ENCODE measurements at places on chromosomes 1 and 21. TPM values are rescaled to one million over a fixed set of nuclear protein-coding genes. Genes with fewer than 3 reads are reported as not detected.
A peak's percentile ranks its signal among the peaks of the same experiment; 100 is the strongest.

DNA sequence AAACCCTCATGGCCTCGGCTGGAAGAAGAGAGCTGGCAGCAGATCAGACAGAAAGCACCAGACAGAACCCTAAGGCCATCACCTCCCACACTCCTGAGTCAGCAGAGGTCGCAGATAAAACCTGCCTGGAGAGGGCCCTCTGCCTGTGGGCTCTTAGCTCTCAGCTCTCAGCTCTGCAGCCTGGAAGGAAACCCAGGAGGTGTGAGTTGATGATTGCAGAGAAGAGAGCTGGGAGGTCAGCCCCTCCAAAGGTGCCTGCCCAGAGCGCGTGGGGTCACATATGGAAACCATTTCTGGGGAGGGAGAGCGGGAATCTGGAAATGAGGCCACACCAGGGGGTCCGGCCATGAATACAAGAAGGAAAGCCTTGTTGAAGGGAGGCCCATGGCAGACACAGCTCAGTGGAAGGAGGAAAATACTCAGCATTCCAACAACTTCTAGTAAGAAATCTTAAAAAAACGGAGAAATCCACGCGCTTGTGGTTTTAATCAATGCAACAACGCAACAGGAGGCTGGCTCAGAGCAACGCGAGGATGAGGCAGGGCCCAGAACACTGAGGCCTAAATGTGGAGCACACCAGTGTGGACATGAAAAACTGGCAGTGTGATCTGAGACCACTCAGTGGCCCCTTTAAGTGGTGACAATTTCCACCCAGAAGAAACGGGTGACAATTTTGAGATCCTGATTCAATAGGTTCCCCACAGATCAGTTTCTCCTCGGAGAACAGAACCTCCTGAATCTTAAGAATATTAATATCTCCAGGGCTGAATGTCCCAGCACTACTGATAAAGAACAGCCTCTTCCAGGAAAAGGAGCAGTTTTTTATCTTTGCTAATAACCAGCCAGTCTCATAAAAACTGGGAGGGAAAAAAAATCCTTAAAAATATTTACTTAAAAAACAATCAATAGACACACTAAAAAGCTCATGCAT lies 45.7 kb downstream of the PSMG1 start:
- no peak for DNase-seq

- DNase-seq: no peak
Measured at GRCh38 chr1:43444151-43444828, 9.4 kb downstream of the HYI start.

GJA9 gene
- not detected for total RNA-seq

GRCh38 chr1:30229557-30229956 lies 493.8 kb downstream of the MATN1 start:
- DNase-seq: no peak

- no peak for DNase-seq
Measured at GRCh38 chr1:74531796-74532195, 19.4 kb upstream of the LRRC53 start.

- DNase-seq: no peak
Measured at GRCh38 chr1:39614488-39614887, 25.0 kb downstream of the HEYL start.

- no peak for DNase-seq
Measured at GRCh38 chr1:119101563-119101962, 38.9 kb downstream of the WARS2 start.

S100A2 gene
- not detected for total RNA-seq

VHLL gene
- not detected for total RNA-seq

NUDT17 gene
- total RNA-seq: 3.4 TPM

GRCh38 chr1:225651376-225651871 lies 1.5 kb downstream of the ENAH start:
- no peak for DNase-seq

AMIGO1 gene
- total RNA-seq: 9.7 TPM

GRCh38 chr1:75937034-75937433 lies 4.8 kb upstream of the ASB17 start:
- DNase-seq: no peak

OR2W3 gene
- total RNA-seq: 0.83 TPM

- no peak for DNase-seq
Measured at GRCh38 chr1:201647722-201648065, 108.8 kb downstream of the NAV1 start.

DNA sequence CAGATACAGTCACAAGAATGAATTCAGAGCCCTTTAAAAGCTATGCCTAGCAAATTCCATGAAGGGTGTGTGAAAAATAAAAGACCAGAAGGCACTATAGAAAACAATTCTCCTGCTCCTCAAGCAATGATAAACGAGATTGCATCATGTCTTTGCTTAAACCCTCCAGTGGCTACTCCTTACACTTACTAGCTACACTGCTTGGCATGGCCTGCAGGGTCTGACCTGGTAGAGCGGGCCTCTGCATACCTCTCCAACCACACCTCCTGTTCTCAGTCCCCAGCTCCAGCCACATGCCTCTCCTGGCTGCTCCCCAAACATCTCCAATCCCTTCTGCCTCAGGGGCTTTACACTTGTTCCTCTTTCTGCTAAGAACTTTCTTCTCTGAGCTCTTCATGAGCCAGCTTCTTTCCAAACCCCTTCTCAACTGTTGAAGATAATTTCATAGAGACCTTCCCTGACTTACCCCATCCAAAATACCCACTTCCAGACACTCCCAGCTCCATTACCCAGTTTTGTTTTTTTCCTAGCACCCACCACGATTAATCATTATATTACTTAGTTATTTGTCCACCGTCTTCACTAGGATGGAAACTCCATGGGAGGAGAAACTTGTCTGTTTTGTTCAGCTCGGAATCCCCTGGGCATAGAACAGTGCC lies 11.2 kb upstream of the CREG1 start:
- DNase-seq: no peak

- DNase-seq: peak; percentile 78
Measured at GRCh38 chr1:145858901-145859490, at the start of gene PIAS3. PIAS3 (minus strand) TSS chr1:145859081; CDS start chr1:145858990, 91 bp downstream.

GRCh38 chr21:41557884-41558283 lies 49.9 kb upstream of the TMPRSS2 start:
- no peak for DNase-seq

GRCh38 chr1:31764312-31765040 lies at the start of gene ADGRB2:
ADGRB2 (minus strand) TSS chr1:31764340; CDS start chr1:31757221, 7,119 bp downstream.
- peak; percentile 27 for DNase-seq

DNA sequence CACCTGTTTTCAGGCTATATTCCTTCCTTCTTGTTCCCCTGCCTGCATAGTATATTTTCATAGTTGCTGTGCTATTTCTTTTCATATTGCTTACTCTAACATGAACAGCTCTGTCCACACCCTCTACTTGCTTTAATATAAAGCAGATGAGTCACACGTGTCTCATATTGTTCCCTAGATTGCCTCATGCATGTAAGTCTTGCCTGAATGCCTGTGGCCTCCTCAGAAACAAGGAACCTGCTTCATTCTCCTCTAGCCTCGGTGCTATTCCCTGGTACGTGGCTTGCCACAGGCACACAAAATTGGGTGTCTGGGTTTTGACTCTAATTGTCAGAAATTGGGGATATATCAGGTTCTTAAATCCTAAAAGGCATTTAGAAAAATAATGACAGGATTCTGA lies 16.5 kb upstream of the PKP1 start:
- DNase-seq: no peak

TRAF5 gene
- total RNA-seq: 55.8 TPM

CYYR1 gene
- total RNA-seq: not detected

GRCh38 chr1:208682664-208683013 lies 438.5 kb upstream of the PLXNA2 start:
- DNase-seq: no peak

DNA sequence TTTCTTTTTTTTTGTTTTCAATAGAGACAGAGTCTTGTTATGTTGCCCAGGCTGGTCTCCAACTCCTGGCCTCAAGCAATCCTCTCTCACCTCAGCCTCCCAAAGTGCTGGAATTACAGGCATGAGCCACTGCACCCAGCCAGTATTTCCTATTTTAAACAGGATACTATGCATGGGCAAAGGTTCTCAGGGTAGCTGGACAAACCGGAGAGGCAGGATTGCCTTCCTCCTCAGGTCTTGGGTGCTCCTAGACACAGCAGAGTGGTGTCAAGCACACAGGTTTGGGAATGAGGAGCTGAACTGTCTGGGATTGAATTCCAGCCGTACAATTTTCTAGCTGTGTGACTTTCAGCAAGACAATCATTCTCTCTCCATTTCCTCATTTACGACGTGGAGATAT lies 22.9 kb upstream of the HNRNPU start:
- no peak for DNase-seq

AMY1C gene
- not detected for total RNA-seq

DNA sequence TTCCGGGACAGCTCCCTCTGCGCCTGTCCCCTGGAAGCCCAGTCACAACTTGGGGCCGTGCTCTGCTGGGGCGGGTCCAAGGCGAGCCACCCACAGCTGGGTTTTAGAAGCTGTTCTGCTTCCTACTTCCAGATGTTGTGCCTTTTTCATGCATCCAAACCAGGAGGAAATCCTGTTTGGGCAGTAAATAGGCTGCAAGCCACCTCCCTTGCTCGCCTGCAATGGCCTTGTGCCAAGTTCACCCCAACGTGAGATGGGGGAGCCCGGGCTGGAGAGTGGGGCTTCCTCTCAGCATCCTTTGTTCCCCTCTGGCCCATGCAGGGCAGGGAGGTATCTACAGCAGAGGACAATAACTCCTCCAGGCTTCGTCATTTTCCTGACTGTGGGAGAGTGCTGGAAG lies 73.2 kb downstream of the DMRTB1 start:
- no peak for DNase-seq

DNA sequence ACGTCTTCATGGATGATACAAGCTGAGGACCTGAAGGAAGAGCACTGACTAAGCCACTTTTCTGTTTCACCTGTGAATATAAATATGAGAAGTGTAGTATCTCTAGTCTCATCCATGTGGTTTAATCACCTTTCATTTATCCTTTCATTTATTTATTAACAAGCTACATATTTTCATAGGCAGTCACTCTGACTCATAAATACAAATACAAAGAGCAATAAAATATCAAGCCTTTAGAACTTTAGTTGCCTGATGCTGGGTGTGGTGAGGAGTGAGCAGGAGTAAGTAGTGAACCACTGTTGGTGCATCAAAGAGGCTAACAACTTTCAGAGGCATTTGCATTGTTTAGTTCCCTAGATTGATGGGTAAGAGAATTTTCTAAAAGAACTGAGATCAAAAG lies 269.0 kb upstream of the C1orf87 start:
- no peak for DNase-seq

DNA sequence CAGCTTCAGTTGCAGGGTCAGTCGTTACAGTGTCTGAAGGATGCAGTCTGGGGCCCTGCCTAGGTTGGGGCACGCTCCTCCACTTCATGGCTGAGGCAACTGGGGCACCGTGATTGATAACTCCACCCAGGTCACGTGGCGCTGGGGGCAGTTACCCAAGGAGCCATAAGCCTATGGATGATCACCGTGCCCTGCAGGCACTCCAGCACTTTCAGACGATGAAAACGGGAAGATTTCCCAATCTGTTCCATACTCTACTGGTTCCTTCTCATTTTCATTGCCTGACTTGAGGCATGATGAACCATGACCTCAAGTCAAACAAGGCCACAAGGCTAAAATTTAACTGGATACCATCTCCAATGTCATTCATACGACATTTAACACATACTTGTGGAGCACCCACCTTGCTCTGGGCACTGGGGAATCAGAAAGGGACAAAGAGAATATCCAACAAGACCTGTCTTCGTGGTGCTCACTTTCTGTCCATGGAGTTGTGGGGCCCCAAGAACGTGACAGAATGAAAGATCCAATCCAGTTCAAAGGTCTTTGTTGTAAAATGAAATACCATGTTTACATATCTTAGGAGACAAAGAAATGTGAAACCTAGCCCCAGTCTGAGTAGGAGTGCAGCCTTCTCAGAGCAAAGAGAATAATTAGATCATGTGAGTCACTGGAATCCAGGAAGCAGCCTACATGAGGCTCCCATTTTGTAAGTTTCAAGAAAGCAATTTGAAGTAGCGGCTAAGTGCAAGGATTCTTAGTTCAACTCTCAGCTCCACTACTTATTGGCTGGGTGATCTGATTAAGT lies 39.4 kb upstream of the SPOCD1 start:
- DNase-seq: no peak

SPATA45 gene
- total RNA-seq: not detected

NCMAP gene
- not detected for total RNA-seq

TCEA3 gene
- 59.2 TPM for total RNA-seq

TRABD2B gene
- not detected for total RNA-seq

IL20 gene
- not detected for total RNA-seq

GRCh38 chr1:45892068-45892785 lies 88.8 kb downstream of the MAST2 start:
- no peak for DNase-seq

DNA sequence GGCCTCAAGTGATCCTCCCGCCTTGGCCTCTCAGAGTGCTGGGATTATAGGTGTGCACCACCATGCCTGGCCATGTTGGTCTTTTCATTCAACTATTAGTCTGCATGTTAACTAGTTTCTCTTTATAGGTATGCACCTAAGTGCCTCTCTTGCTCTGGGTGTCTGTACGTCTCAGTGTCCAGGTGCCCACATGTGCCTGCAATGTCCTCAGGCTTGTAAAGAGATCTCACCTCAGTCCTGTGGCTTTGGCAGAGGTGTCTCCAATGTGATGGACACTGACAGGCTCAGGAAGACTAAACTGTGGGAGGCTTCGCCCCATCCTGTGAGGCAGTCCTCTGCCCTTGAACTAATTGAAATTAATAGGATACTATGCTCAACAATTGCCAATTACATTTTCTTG lies 526.3 kb downstream of the PTPRU start:
- no peak for DNase-seq

- DNase-seq: no peak
Measured at GRCh38 chr1:236853921-236854604, 59.0 kb downstream of the MTR start.

GRCh38 chr21:45330075-45330781 lies 42.5 kb upstream of the POFUT2 start:
- no peak for DNase-seq

DNA sequence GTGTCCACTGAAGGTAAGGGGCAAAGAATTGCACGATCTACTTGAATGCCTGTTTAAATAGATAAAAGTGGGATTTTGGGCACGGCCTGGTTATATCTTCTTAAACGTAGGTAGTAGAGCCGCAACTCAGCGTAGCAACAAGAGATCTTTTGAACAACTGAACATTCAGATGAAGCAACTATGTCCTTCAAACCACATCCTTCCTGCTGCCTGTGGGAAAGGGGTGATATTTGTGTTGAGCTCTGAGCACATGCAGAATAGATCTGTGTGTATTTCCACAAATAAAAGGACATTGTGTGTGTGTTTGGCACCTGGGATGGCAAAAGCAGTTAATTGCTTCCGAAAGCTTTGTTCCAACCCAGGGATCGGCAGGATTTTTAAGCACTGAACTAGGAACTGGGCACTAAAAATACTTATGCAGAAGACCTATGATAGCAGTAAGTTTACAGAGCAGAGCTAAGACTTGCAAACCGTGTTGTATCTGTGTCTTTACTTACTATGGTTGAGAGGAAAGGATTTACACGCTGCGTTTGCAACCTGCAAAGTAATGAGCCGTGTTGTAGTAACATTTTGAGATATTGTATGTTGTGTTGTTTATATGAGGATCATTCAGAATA lies 333.4 kb downstream of the CHRM3 start:
- no peak for DNase-seq

DCST2 gene
- total RNA-seq: 2.4 TPM

All from naive thymus-derived CD4-positive, alpha-beta T cell (primary cell).